Upper lobe of right lung (tissue), 1 donor: ENCODE measurements at places on chromosomes 2 and 18.

DNA sequence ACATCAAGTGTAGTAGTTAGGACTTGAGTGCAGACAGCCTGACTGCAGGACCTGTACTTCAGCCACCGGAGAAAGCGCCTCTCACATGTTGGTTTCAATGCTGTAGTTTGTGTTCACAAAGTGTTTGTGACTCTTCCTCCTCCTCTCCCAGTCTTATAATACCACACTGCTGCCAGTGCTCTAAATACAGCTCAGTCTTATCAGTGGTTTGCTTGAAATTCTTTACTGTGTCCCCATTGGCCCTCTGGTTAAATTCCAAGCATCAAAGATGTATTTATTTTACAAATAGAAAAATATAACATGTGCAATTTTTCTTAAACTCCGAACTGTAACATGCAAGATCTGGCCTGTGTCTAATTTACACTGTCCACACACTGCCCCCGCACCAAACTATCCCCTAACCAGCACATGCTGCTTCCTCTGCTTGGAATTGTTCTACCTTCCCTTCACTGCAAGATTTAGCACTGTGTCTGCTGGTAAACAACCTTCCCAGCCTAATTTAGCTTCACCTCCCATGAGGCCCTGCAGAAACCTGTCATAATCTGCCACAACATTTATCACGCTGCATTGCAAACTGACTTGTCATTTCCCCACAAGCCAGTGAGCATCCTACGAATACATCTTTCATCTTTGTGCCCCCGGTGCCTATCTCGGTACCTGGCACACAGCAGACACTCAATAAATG is 77.1 kb downstream of the SUMO1 start:
- no peak for DNase-seq

DNA sequence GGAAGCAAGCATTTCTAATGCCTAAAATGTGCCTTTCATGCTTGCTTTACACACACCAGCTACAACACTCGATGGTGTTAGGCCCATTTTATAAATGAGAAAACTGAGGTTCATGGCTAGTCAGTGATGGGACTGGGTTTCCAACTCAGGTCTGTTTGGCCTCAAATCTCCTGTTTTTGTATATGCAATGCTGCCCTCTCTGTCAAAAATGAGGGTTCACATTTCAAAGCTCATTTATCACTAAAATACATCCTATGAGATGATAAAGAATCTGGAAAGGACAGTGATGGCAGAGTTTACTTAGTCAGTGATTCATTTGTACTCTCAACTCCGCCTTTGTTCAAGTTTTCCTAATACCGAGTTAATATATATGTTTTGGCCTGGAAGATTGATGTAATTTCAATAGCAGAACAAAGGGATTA is 92.3 kb downstream of the KCTD1 start:
- no peak for DNase-seq

DNA sequence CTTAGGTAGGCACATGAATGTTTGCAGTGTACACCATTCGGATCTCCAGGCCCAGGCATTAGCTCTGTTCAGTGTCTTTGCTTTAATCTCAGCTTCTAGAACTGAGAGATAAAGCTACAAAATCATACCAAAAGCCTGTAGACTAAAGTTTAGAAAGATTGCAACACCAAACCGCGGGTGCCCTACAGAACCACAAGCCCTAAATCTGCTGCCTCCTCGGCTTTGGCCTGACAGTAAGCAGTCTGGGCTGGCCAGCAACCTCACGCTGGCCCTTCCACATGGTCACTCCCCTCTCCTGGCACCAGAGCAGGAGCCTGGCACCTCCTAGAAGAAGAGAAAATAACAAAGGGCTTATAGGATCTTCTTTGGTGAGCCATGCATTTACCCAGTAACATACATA is 8.9 kb upstream of the OSR1 start:
- no peak for DNase-seq

GRCh38 chr2:145919477-145919876 is 1399.6 kb upstream of the ZEB2 start:
- no peak for DNase-seq

DNA sequence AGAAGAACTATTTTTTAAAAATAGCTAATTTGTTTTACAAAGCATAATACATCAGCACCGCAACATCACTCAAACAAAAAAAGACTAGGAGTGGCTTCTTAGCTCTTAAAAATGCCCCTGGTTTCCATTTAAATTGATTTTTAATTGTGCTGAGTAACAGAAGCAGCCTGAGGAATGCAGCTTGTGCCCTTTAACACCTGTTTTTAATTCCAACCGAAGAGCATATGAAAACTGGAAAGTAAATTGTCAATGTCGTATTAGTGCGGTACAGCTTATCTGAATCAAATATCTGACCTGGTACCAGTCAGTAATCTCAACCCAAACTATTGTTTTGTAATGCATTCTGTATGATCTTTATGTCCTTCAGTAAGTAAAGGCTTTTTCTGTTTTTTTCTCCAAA is 13.2 kb upstream of the CD302 start:
- no peak for DNase-seq

DNA sequence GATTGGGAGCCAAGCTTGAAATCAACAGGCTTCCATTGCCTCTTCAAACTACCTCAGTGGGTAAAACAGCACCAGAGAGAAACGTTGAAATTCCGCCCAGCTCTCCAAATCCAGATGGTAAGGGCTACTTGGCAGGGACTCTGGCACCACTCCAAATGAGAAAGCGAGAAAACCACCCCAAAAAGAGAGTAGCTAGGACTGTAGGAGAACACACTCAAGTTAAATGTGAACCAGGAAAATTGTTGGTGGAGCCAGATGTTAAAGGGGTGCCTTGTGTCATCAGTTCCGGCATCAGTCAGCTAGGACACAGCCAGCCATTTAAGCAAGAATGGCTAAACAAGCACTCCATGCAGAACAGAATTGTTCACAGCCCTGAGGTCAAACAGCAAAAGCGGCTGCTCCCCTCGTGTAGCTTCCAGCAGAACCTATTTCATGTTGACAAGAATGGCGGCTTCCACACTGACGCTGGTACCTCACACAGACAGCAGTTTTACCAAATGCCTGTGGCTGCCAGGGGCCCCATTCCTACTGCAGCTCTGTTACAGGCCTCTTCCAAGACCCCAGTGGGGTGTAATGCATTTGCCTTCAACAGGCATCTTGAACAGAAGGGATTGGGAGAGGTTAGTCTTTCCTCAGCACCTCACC is 167.3 kb downstream of the ASXL3 start:
- no peak for DNase-seq

GRCh38 chr2:71156573-71156972 is 26.1 kb downstream of the MPHOSPH10 start:
- DNase-seq: no peak

- DNase-seq: no peak
Measured at GRCh38 chr2:223306371-223306770, 254.4 kb downstream of the KCNE4 start.

GRCh38 chr2:85132834-85133637 is at the start of gene TCF7L1:
Gene TCF7L1, plus strand, starts transcription at chr2:85133392. Its CDS starts 293 bp downstream, at chr2:85133685.
- DNase-seq: peak; percentile 92

DNA sequence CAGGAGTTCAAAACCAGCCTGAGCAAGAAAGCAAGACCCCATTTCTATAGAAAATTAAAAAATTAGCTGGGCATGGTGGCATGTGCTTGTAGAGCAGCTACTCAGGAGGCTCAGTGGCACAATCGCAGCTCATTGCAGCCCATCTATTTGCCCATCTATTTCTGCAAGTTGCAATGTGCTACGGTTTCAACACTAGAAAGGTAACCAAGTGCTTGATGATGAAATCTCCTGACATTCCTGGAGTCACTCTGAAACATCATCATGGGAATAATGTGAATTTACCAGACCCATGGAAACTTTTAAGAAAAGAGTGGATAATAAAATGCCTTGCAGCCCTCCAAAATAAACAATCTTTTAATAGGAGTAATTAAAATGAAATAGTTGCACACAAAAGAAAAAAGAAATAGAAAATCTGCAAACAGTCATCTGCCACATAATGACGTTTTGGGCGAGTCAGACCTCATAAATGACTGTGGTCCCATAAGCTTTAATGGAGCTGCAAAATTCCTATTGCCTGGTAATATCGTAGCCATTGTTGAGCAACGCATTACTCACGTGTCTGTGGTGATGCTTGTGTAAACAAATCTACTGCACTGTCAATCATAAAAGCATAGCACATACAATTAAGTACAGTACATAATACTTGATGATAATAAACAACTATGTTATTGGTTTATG is 46.6 kb upstream of the AMMECR1L start:
- DNase-seq: no peak

- DNase-seq: no peak
Measured at GRCh38 chr2:173393186-173393585, 38.5 kb downstream of the CDCA7 start.

- no peak for DNase-seq
Measured at GRCh38 chr2:125167152-125167551, 1142.1 kb downstream of the CNTNAP5 start.

- peak; percentile 40 for DNase-seq
Measured at GRCh38 chr2:233429175-233429897, 75.0 kb downstream of the DGKD start.

GRCh38 chr2:219099329-219099728 is 38.6 kb upstream of the IHH start:
- no peak for DNase-seq

- no peak for DNase-seq
Measured at GRCh38 chr2:2623939-2624338, 292.9 kb upstream of the MYT1L start.

GRCh38 chr2:164542581-164543021 is 78.7 kb downstream of the GRB14 start:
- no peak for DNase-seq

DNA sequence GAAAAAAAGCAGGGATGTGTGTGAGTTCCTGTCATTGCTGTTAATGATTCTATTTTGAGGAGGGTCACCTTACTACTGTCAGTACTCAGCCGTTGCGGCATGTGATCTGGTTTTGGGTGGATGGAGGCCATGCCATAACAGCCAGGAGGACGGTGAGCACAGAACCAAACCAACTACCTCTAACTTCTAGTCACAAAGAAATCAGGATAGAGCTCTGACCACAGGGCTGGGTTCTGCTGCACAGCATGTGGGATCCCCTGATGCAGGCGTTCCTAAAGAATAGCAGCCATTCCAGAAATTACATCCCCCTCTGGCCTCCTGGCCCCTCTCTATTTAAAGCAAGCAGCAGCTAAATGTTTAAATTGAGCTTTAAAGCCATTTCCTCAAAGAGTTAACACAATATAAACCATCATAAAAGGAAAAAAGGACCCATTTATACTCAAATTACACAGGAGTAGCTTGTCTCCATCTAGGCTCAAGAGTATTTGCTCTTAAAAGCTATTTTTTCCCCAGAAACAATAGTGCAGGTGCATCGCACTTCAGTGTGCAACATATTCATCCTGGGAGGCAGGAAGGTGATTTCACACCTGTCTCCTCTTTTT is 786.4 kb downstream of the RNF144A start:
- DNase-seq: no peak

- DNase-seq: no peak
Measured at GRCh38 chr2:60605866-60606265, 52.4 kb upstream of the BCL11A start.

GRCh38 chr2:36513661-36514060 is 84.3 kb downstream of the FEZ2 start:
- no peak for DNase-seq

- DNase-seq: no peak
Measured at GRCh38 chr2:226180281-226180884, 619.2 kb downstream of the IRS1 start.

DNA sequence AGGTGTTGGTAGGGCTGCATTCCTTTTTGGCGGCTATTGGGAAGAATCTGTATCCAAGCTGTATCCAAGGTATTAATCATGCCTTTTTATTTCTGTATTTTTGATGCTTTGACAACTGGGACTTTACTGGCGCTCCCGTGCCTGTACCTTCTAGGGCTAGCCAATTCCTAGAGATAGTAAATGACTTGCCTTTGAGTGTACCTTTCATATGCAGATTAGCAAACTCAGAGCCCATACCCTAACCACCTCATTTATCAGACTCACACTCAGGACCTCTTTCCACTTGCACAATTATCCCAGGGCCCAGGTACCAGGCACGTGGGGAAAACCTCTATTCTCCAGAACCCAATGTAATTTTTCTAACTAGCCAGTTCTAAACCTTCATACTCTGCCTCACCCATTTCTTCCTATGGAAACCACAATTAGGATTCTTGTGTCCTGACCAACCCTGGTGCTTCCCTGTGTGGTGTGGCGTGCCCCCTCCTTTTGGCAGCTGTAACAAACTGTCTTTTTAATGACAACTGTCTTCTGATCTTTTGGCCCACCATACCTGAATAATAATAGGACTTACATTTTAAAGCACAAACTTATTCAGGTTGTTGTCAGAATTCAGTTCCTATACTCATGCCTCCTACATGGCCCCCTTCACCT is 65.8 kb upstream of the PNPT1 start:
- no peak for DNase-seq

- peak; percentile 79 for DNase-seq
Measured at GRCh38 chr2:229416116-229416694, 145.1 kb upstream of the PID1 start.

GRCh38 chr2:226683196-226683595 is 116.4 kb downstream of the IRS1 start:
- DNase-seq: no peak

DNA sequence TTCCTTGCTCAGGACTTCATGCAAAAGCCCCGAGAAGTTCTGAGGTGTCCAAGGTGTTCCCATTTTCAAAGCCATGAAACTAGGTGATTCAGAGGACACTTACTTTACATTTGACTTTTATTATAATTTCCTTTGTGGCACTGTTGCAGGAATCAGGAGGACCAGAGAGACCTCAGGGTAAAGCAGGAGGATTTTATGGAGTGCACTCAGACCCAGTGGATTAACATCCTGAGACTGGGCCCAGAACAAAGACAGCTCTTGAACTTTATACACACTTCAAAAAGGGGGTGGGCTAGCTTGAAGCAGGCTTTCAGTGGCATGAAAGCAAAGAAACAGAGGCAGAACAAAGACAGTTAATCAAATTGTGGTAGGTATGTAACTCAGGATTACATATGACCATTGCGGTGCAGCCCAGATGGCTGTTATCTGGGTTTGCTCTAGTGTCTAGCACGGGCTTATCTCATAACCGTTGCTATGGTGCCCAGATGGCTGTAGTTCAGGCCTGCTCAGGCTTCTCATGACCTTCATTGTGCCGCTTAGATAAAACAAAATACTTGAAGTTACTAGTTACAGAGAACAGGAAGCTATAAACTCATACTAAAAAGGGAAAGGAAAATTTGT is 39.4 kb downstream of the TMEM182 start:
- no peak for DNase-seq

DNA sequence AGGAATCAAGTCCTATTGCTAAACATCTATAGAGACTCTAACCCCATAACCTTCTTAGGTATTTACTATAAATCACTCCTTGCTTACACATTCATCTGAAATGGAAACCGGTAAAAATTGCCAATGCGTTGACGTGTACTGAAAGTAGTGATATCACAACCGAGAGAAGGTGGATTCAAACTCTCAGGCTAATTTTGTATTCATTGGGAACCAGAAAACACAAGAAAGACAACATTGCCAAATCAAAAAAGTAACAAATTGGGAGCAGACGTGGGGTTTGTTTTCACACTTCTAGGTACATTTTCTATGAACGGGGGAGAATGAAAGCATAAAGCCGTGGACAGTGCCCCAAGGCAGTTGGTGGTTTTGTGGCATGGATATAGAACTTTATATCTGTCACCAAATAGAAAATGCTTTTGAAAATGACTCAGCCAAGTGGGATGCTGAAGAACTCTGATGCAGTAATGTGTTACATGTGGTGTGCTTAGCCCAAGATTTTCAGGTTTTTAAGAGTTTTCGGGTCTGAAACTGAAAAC is 155.1 kb upstream of the RASGRP3 start:
- DNase-seq: no peak

- DNase-seq: no peak
Measured at GRCh38 chr18:39966275-39966674, 1988.8 kb upstream of the PIK3C3 start.
